SK-MEL-5 (cell line): ENCODE measurements at places on chromosomes 13 and 19. TPM values are rescaled to one million over a fixed set of nuclear protein-coding genes. Genes with fewer than 3 reads are reported as not detected.

The PGLYRP1 gene
- not detected in 2 replicates for total RNA-seq

The SIGLEC9 gene
- not detected in 2 replicates for total RNA-seq

The KIR2DL1 gene
- not detected in 2 replicates for total RNA-seq

The CCDC61 gene
- total RNA-seq, result 5.4 and 7.2 TPM in 2 replicates

The GFY gene
- total RNA-seq, result not detected in 2 replicates

The PINLYP gene
- not detected in 2 replicates for total RNA-seq

The KLF16 gene
- 7.1 and 10.0 TPM in 2 replicates for total RNA-seq

The KLHL26 gene
- 0.77 and 1.3 TPM in 2 replicates for total RNA-seq

The ZNF317 gene
- total RNA-seq, result 32.9 and 45.4 TPM in 2 replicates

The PRTN3 gene
- not detected in 2 replicates for total RNA-seq

The SYT5 gene
- 0.37 and 1.1 TPM in 2 replicates for total RNA-seq

The CAMSAP3 gene
- 0.24 and 0.48 TPM in 2 replicates for total RNA-seq

The NPAS1 gene
- 1.4 and 2.0 TPM in 2 replicates for total RNA-seq

The KLK14 gene
- total RNA-seq, result not detected in 2 replicates

The CD33 gene
- 0.19 and 0.63 TPM in 2 replicates for total RNA-seq

The KLK15 gene
- total RNA-seq, result not detected in 2 replicates

The NBEA gene
- 7.6 and 7.8 TPM in 2 replicates for total RNA-seq

The PSG3 gene
- not detected in 2 replicates for total RNA-seq

The ACER1 gene
- not detected in 2 replicates for total RNA-seq

The MTUS2 gene
- not detected in 2 replicates for total RNA-seq

The FUT2 gene
- not detected in 2 replicates for total RNA-seq

The C19orf38 gene
- 0.71 and 0.98 TPM in 2 replicates for total RNA-seq

The IL17D gene
- total RNA-seq, result 3.7 and 4.3 TPM in 2 replicates

The ICAM5 gene
- 0.29 and 0.66 TPM in 2 replicates for total RNA-seq

The CCDC8 gene
- not detected in 2 replicates for total RNA-seq

The PSG5 gene
- total RNA-seq, result not detected in 2 replicates

The EEF1AKMT1 gene
- 3.1 and 3.4 TPM in 2 replicates for total RNA-seq

The ZBTB32 gene
- total RNA-seq, result not detected in 2 replicates

The PSG1 gene
- total RNA-seq, result not detected in 2 replicates

The TYROBP gene
- not detected in 2 replicates for total RNA-seq

The CRB3 gene
- 0.24 and 0.58 TPM in 2 replicates for total RNA-seq

The NUP58 gene
- 81.3 and 85.9 TPM in 2 replicates for total RNA-seq

The TMEM145 gene
- total RNA-seq, result 0.51 and 0.98 TPM in 2 replicates

The ZIM2 gene
- total RNA-seq, result not detected in 2 replicates

The SYDE1 gene
- total RNA-seq, result 9.2 and 11.4 TPM in 2 replicates

The NEK5 gene
- 0.05 and 0.08 TPM in 2 replicates for total RNA-seq

The GPR12 gene
- total RNA-seq, result 0.13 TPM in 1 of 2 replicates, not detected in the other

The ZNF527 gene
- total RNA-seq, result 1.9 and 2.6 TPM in 2 replicates

The ALOX5AP gene
- 0.24 TPM in 1 of 2 replicates, not detected in the other for total RNA-seq

The SPIB gene
- not detected in 2 replicates for total RNA-seq

The SRRM5 gene
- not detected in 2 replicates for total RNA-seq

The ZNF575 gene
- not detected in 2 replicates for total RNA-seq

The ASPDH gene
- not detected in 2 replicates for total RNA-seq
